Upper lobe of right lung (tissue), 1 donor: ENCODE measurements at places on chromosomes 2 and 18. TPM values are rescaled to one million over a fixed set of nuclear protein-coding genes. Genes with fewer than 3 reads are reported as not detected.
A peak's percentile ranks its signal among the peaks of the same experiment; 100 is the strongest.

DNA sequence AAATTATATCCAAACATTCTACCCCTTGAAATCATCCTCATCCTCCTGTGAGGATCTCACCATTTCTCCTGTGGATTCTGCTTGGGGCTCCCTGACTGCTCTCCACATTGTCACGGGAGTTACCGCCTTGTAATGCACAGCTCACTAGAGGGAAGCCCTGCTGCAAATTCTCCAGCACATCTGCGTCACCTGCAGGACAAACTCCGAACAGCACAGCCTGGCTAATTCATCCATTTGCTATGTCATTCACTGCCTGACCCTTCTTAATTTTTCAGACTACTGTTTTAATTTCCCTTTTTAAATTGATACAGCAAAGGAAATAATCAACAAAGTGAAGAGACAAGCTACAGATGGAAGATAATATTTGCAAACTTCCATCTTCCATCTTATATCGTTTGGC lies 627.4 kb downstream of the FBXO15 start:
- no peak for DNase-seq

- no peak for DNase-seq
These were observed 232.7 kb downstream of the MBD2 start for GRCh38 chr18:53991805-53992204.

GRCh38 chr18:77736842-77737241 lies 487.2 kb downstream of the GALR1 start:
- no peak for DNase-seq

- DNase-seq, result no peak
These were observed 30.1 kb upstream of the TXNDC2 start for GRCh38 chr18:9855681-9856080.

GRCh38 chr2:237876951-237877491 lies 17.6 kb downstream of the RAMP1 start:
- peak; percentile 50 for DNase-seq

GPATCH11 gene
- 7.8 TPM for total RNA-seq

SP110 gene
- total RNA-seq, result 46.9 TPM

DNA sequence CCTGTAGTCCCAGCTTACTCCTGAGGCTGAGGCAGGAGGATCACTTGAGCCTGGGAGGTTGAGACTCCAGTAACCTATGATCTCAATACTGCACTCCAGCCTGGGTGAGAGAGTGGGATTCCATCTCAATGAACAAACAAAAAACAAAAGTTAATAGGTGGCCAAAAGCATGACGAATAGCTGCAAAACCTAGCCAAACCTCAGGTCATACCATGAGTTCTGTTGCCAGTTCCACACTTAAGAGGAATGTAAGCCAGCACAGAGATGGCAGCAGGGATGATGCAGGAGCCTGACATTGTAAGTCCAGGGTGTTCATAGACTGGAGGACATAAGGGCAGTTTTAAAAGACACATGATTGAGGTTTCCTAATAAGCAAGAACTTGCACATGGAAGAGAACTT lies 55.3 kb upstream of the RMDN2 start:
- DNase-seq, result no peak

DNA sequence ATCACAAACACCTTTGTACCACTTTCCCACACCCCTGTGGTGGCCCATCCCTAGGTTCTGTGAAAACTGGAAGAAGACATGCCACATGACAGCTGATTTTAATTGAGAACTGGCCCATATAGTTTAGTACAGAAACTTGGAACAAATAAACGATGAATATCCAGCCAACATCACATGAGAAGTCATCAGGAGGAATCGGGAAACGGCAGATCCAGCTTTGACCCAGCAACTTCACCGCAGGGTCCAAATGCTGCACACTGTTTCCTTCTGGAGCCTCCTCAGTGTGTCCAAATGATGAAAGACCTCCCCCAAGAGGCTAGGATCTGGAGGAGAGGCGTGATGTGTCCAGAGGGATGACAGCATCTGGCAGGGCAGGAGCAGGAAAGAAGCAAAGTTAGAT lies 75.5 kb downstream of the COPS8 start:
- no peak for DNase-seq

- DNase-seq, result no peak
These were observed 24.2 kb upstream of the CXXC1 start for GRCh38 chr18:50311650-50312049.

DNA sequence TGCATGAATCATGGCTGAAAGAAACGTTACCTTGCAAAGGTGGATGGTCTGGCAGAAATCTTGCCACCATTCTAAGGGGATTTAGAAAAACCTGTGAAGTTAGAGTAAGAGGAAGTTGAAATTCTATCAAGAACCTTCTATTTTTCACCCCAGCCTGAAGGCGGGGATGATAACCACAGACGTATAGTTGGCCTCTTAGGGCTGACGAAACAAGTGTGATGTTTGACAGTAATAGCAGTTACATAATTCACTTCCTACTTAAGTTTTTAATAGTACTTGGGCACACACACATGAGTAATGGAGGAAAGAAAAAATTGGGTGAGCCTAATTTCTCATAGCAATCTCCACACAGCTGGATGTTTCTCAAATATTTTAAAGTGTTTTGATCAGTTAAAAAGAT lies 336.6 kb upstream of the SALL3 start:
- DNase-seq, result no peak

EMILIN1 gene
- total RNA-seq, result 84.6 TPM

- DNase-seq, result no peak
These were observed 17.0 kb downstream of the ANKRD29 start for GRCh38 chr18:23645568-23646175.

- DNase-seq, result no peak
These were observed 104.1 kb downstream of the PAX3 start for GRCh38 chr2:222194669-222195068.

MRPL30 gene
- 18.8 TPM for total RNA-seq

TANC1 gene
- 60.4 TPM for total RNA-seq

GRCh38 chr2:156517419-156517818 lies 81.2 kb downstream of the GPD2 start:
- DNase-seq, result no peak

REEP1 gene
- total RNA-seq, result 7.8 TPM

- no peak for DNase-seq
These were observed 51.8 kb upstream of the NPAS2 start for GRCh38 chr2:100767810-100768806.

- DNase-seq, result no peak
These were observed 13.5 kb upstream of the SFXN5 start for GRCh38 chr2:73084971-73085370.

- no peak for DNase-seq
These were observed 27.7 kb upstream of the FRZB start for GRCh38 chr2:182894174-182894573.

DNA sequence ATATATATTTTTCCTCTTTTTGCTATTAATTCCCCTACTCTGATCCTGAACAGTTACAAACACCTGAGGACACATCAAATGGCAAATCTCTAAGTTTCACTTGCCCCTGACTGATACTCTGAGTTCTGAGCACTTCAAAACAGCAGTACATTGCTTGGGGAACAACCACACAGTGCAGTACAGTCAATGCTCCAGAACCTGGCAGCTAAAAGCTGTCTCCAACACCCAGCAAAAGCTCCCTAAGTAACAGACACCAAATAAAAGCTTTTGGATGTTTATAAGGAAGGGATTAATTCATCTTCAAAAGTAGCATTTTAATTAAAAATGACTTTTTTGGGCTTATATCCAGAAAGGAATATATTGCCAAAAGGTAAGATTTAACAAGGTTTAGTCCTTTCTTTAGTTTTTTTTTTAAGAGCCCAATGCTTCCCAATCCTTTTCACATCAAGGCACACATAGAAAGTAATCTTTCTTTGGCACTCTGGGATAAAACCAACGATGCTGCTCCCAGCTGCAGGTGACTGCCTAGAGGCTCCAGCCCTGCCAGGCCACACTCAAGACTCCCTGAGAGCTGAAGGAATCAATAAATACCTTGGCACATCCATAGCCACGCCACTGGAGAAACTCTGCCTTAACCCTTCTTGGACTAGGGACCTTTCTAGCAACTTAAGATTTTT lies 164.9 kb upstream of the ZFP36L2 start:
- DNase-seq, result no peak

SLC14A1 gene
- total RNA-seq, result 6.0 TPM

- peak; percentile 51 for DNase-seq
These were observed 25.9 kb upstream of the FAHD2A start for GRCh38 chr2:95376311-95377215.

DNA sequence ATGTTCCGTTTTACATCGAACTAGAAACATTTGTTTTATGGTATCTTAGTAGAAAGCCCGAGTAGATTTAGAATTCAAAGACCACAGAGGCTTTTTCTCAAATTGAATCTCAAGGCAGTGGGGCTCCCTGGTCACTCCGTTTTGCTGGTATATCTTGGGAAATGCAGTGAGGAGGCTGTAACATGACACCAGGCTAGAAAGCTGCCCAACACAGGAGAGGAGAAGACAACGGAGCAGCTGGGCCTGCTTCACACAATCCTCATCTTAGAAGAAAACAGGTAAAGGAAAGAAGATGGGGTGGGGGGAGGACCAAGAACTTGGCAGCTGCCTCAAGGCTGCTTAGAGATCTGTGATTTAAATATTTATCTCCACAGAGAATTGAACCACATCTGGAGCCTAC lies 38.3 kb upstream of the EPB41L3 start:
- DNase-seq, result no peak

GRCh38 chr2:105557021-105557920 lies 158.4 kb upstream of the FHL2 start:
- DNase-seq, result no peak

GRCh38 chr18:46899274-46899948 lies 17.9 kb downstream of the PIAS2 start:
- DNase-seq, result no peak

- DNase-seq, result no peak
These were observed 13.2 kb downstream of the NABP1 start for GRCh38 chr2:191691016-191691735.

SIGLEC15 gene
- total RNA-seq, result 0.32 TPM

GRCh38 chr2:119837759-119838158 lies 78.0 kb downstream of the PTPN4 start:
- DNase-seq, result no peak

ANKAR gene
- total RNA-seq, result 10.7 TPM
